ENCODE measurements at places on chromosomes 1 and 21.

- no peak for DNase-seq
Measured at GRCh38 chr1:26083208-26083607, 15.8 kb upstream of the TRIM63 start.

DNA sequence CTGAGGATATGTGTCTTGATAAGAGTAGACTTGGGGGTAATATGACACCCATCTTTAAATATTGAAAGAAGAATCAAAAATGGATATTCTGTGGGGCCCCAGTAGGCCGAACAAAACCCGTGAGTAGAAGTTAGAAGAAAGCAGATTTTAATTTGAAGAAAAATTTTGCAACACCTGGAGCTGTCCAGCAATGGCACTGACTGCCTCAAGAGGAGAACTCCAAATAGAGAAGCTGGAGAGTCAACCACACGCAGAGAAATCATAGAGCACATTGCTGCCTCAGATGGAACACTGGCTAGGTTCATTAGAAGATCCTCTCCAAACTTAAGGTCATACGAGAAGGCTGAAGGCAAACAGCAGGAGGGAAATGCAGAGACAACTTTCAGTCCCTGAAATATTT, 6.8 kb downstream of the NHLH1 start:
- DNase-seq: no peak

- DNase-seq: no peak
Measured at GRCh38 chr1:14704846-14705245, 106.4 kb downstream of the KAZN start.

DNA sequence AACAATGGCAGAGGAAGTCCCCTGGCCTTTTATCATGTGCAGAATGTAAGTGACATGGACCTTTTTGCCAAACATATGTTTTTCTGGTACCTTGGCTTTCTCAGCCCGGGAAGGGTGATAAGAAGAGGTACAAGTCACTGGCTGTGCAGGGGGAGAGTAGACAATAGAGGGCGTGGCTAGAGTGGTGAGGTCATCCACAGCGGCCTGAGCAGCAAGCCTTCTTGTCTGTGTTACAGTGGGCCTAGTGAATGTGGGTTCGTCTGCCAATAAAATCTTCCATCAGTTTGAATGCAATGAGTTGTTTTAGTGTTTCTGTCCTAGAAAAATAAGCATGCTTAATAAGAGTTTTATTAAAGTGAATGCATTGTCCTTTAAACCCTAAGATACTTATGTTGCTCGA, 59.0 kb upstream of the PGD start:
- no peak for DNase-seq
